EH (cell line): ENCODE measurements at places on chromosomes 6 and 20.

DNA sequence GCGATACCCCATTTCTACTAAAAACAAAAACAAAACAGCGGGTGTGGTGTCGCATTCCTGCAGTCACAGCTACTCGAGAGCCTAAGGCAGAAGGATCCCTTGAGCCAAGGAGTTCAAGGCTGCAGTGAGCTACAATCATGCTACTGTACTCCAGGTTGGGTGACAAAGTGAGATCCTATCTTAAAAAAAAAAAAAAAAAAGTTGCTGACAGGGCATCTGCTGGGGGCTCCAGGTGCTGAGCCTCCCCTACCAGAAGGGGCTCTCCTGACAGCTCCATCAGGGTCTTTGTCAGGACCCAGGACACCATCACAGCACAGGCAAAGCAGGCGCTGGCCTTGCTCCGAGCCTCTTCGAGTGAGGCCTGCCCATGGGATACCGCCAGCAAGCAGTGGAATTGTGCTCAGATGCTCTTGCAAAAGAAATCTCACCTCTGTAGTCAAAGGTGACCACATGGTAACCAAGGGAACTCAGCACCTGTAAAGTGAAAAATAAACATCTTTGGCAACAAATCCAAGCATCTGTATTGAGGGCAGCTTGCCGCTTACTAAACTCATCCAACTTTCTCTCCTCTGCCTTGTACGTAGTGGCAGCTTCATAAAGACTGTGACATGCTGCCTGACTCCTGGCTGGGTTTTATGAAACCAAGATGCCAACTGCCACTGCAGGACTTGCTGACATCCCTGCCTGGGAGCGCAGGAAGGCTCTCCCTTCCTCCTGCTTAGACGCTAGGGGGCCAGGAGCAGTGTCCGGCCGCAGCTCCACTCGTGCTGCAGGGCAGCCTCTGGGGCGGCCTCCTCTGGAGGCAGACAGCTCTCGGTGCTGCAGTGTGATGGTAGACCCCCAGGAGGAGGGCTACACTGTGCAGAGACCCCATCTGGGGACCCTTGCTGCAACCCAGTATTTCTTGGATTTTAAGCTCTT, 66.9 kb downstream of the PYGB start:
- DNase-seq: no peak

GRCh38 chr6:11714798-11715285, 63.8 kb downstream of the ADTRP start:
- DNase-seq: peak; percentile 2

DNA sequence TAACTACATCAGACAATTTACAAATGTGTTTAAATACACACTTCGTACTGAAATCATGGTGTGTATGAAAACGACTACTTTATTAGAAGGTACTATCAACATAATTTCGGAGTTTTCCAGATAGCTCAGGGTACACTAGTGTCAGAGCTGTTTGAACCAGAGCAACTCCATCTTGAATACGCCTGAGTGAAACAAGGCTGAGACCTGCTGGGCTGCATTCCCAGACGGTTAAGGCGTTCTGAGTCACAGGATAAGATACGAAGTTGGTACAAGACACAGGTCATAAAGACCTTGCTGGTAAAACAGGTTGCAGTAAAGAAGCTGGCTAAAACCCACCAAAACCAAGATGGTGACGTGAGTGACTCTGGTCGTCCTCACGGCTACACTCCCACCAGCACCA, 167.6 kb downstream of the THBS2 start:
- DNase-seq: no peak

DNA sequence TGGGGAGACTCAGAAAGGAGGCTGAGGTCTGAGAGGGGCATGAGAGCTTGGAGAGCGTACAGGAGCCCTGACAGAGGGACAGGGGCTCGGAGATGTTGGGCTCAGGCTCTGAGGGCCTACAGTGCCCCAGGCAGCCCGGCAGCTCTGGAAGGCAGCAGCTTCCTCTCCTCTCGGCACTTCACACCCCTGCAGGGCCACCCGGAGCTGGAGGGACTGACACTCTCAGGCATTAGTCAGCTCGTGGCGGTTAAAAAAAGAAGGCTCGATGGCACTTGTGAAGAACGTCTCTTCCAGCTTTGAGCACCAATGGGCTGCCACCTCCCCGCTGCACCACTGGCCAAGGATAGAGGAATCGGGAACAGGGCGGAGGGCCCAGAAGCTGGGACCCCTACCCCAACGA, 62.6 kb upstream of the SIRPA start:
- DNase-seq: peak; percentile 51

GRCh38 chr6:134175532-134176263, 123.3 kb upstream of the SLC2A12 start:
- peak; percentile 89 for DNase-seq

- peak; percentile 90 for DNase-seq
These were observed 104.4 kb upstream of the LAMP5 start for GRCh38 chr20:9409981-9410380.

DNA sequence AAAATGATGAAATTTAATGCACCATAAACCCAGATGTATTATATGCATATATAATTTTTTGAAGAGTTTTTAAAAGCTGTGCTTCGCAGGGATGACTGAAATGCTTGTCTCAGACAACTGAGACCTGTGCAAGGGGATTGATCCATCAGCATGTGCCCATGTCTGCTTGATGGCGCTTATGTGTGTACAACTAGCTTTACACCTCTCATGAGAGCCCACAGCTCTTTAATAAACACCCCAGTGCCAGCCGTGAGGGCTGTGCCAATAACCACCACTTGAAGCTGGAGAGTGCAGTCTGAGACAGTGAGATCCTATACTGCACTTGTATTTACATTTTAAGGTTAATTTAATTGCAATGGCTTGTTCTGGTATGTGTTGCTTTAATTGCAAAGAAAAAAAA, 225.5 kb downstream of the BCKDHB start:
- no peak for DNase-seq

GRCh38 chr20:57608516-57608915, 11.7 kb downstream of the ZBP1 start:
- DNase-seq: no peak

- no peak for DNase-seq
These were observed 97.8 kb upstream of the PREP start for GRCh38 chr6:105500693-105501092.

- no peak for DNase-seq
These were observed 66.8 kb downstream of the ATG5 start for GRCh38 chr6:106258726-106259125.

GRCh38 chr6:55666606-55667225, 87.7 kb upstream of the HMGCLL1 start:
- DNase-seq: no peak

DNA sequence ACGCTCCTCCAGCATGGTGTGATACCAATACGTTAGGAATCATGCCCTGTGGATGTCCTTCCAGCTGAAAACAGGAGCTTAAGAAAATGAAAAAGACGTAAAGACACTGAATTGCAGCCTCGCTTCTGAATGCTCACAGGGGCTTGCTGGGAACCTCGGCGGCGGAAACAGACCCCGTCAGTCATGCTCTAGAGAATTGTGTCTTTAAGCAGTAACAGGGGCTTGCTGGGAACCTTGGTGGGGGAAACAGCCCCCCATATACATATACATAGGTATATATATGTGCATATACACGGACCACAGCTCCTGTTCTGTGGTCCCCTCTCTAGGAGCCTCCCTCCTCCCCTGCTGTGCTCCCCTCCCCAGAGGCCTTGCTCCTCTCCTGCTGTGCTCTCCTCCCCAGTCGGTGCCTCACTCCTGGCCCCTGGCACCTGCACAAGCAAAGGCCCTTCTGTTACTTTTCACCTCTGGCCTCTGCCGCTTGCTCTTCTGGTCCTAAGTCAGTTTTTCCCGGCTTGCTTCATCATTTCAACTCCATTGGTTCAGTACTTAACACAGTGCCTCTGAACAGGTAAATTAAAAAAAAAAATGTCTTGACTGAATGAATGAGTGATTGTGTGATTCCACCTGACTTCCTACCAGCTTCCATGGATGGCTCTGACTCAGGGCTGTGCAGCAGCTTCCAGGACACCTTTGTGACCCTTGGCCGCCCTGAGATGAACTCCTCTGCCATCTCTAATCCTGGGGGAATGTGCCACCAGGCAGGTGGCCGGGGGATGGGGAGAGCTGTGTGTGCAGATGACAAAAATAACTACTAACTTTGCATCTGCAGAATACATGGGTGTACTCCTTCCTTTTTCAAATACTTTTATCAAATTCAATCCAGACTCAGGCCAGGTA, 246.1 kb downstream of the SMOC2 start:
- DNase-seq: no peak

DNA sequence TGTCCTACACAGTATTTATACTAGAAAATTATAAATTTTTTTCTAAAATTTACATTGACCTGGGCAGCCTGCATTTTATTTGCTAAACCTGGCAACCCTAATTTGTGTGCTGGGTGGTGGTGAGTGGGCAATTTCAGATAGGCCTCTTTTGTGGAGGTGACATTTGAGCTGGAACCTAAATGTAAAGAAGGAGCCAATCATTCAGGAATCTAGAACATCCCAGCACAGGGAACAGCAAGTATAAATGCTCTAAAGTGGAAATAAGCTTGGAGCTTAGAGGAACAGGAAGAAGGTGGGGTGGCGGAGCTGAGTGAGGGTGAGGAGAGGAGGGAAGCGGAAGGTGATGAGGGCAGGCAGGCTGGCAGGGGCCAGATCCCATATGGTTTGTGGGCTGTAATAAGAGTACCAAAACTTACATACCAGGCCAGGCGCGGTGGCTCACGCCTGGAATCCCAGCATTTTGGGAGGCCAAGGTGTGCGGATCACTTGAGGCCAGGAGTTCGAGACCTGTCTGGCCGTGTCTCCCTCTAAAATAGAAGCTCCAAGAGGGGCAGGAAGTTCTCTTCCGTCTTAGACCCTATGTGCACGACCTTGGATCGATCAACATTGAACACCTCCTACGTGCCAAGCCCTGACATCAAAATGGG, 549 bp upstream of the CSE1L start:
- peak; percentile 13 for DNase-seq

DNA sequence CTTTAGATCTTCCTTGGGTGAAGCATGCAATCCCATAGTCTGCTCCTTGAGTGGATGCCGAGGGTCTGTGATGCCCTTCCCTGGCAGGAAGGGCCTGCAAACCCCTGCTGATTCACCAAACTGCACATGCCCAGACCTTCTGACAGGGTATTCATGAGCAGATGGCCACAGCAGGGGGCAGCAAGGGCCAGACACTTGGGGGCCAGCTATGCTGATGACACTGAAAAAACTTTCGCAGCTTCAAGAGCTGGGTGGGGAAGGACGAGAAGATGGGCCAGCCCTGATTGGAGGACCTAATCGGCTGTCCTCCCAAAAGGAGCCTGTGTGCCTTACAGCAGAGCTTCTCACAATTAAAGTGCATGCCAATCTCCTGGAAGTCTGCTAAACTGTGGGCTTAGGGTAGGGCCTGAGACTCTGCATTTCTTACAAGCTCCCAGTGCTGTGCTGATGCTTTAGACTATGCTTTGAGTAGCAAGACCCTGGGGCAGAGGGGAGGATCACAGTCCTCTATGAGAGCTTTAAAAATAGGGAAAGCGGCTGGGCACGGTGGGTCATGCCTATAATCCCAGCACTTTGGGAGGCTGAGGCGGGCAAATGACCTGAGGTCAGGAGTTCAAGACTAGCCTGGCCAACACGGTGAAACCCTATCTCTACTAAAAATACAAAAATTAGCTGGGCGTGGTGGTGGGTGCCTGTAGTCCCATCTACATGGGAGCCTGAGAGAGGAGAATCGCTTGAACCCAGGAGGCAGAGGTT, 15.2 kb upstream of the GDAP1L1 start:
- peak; percentile 15 for DNase-seq

GRCh38 chr20:22757424-22758183, 173.2 kb upstream of the FOXA2 start:
- peak; percentile 19 for DNase-seq

GRCh38 chr6:107956586-107957307, 1.3 kb downstream of the SEC63 start:
- DNase-seq: peak; percentile 48

DNA sequence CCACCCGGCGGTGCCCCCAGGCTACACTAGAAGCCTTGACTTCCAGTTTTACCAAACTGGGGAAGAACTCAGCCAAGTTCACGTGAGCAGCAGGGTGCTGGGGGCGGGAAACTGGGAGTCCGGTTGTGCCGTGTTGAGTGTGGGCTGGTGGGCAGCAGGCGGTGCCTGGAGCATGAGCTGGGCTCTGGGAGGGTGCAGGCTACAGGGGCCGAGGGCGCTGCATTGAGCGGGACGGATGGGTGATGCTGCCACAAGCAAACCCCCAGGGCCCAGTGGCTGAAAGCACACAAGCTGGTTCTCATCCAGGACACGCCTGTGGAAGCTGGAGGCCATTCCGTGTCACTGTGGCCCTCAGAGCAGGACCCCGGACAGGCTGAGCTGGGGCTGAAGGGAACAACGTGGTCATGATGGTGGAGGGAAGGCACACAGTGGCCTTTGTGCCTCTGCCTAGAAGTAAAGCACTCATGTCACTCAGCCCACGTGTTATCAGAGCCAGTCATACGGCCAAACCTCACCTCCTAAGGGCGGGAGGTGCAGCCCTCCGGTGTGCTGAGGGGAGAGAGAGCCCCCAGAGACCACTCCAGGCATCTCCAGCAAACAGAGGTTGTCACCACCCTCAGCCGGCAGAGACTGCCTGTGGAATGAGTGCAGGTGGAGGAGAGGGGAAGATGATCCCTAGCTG, 29.5 kb downstream of the RBM38 start:
- DNase-seq: no peak

DNA sequence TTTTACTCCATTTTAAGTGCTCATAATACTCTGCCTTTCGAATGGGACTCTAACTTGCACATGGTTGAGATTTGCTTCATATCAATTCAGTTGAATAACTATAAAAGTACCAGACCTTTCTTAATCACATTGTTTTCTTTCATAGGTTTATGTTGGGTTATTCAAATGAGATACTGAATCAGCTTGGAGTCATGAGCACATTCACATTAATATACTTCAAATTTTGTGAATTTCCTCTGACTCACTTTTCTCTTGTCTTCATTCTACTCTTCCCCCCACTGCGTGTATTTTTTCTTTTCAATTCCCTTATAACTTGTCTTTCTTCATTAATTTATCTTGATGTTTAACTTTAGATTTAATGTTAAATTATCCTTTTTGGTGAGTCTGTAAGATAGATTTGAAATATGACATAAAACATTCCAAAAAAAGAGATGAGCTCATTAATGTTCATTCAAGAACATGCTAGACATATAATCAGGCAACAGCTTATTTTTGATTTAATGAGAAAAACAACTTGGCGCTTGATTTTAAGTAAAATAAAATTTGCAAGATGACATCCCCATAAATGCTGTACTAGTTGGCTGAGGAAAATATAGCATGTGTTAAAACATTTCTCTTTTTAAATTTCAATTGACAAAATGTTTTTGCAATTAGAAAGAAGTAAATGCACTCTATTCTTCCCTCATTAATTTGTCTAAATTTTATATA, 736.0 kb downstream of the CD109 start:
- peak; percentile 6 for DNase-seq

DNA sequence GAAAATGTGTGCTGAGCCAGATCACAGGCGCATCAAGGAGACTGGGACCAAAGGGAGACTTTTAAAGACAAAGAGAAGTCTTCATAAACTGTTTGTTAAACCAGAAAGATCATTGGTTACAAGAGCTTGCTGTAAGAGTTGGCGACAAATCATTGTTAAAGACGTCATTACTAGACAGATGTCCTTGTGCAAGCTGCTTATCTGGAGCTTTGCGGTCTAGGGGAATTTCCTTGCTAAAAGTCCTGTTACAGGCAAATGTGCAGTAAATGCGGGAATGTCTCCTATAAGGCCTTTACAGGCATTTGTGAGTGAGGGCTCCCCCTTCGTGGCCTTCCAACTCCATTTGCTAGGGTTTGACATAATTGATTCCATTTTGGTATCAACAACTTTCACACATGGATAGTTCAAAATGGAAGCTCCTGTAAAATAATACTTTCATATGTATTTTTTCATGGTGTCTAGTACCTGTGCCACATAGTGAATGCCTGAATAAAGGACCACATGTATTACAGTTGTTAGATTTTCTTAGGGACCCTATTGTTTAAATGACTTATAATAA, 362.4 kb downstream of the UTRN start:
- no peak for DNase-seq
